Progenitor cell of endocrine pancreas (in vitro differentiated cells): ENCODE measurements at places on chromosomes 12 and 14. TPM values are rescaled to one million over a fixed set of nuclear protein-coding genes. Genes with fewer than 3 reads are reported as not detected.

DNA sequence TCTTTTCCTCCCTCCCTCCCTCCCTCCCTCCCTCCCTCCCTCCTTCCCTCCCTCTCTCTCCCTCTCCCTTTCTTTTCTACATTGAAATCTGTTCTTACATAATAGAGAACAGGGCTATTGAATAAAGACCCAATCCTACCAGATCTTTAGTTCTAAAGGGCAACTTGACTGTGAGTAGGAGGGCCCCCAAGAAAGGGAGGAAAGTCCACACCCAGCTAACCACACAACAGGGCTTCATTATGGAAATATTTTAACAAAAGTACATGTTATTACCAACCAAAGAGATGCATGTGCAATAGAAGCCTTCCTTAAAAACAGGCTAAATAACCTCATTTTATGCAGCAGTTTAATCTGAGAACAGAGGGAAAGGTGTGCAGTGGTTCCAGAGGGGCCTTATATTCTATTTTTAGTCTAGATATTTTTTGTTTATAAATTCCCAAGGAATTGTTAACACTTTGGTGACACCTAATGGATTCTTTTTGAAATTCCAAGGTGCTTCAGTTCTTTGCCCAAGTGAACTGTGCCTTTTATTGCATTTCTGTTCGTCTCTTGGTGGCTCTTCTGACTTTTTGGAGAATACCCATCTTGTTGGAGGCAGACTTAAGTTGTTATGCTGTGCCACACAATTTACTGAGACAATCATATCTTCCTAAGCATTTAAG is 63.0 kb downstream of the GNS start:
- DNase-seq: no peak

DNA sequence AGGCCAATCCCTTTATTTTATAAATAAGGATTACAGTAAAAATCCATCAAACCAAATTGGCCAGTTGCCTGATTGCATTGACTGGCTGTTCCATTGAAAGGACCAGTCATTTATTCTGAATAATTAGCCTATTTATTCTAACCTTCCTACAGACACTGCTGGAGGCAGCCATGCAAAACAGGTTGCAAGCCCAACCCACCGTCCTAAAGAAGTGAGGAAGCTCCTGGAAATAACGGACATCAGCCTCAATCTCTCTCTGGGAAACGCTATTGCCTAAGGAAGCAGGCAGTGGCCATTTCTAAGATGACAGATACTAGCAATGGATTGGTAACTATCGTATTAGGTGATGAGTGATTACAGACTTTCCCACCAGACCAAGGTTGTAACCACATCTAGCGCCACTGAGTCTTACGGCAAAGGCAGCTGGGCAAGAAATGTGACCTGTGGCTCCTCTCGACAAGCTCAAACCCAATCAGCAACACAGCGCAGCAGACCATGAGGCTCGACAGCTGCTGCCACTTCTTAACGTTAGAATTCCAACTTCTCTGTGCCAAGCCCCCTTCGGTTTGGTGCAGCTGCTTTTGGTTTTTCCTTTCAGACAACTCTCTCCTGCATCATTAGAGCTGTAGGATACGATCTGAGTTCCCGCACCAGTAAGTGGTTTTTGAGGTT is 134.2 kb downstream of the KCNK10 start:
- DNase-seq: no peak

DNA sequence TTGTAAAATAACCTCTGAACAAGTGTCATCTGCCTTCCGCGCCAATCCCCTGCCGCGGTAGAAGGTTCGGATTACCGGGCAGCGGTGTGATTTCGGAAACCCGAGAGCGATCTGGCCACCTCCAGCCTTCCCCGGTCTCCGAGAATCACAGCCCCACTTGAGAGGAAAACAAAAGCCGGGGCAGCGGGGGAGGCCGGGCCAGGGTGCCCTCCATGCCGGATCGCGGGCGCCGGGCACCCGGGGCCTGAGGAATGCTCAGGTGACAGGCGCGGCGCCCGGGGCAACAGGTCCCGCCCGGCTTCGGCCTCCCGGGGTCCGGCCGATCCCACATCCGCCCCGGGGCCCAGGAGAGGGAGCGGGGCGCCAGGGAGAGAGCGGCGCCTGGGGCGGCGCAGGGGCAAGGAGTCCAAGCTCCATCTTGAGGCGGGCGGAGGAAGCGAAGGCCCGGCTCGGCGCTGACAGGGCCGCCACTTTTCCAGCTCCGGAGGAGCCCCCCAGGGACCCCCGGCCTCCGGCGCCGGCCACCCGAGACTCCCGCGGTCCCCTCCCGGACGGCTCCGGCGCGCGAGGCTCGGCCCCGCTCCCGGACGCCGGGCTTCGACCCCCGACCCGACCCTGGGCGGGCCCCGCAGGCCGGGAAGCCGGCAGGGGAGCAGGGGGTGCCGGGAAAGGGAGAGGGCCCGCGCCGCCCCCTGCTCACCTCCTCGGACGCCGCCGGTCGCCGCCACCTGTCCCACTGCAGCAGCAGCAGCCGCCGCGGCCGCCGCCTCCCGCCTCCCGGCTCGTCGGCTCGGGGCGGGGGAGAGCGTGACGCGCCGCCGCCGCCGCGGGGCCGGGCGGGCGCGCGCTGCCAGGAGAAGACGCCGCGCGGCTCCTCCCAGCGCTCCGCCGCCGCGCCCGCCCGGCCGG is at the start of gene CLIP1:
CLIP1 (minus strand) TSS at position 849 of the 909 bp plus-strand sequence. CDS start 42,217 bp downstream, outside the sequence.
- peak; percentile 69 for DNase-seq

Gene GRIP1
- 40.4 and 41.3 TPM in 2 replicates for total RNA-seq

- DNase-seq: no peak
Observed at GRCh38 chr14:66140213-66140918, 345.8 kb upstream of the CCDC196 start.

Gene PEBP1
- 216 and 224 TPM in 2 replicates for total RNA-seq

Gene TMCC3
- 15.9 and 18.7 TPM in 2 replicates for total RNA-seq

GRCh38 chr12:15693228-15693911 is 95.8 kb downstream of the EPS8 start:
- no peak for DNase-seq

DNA sequence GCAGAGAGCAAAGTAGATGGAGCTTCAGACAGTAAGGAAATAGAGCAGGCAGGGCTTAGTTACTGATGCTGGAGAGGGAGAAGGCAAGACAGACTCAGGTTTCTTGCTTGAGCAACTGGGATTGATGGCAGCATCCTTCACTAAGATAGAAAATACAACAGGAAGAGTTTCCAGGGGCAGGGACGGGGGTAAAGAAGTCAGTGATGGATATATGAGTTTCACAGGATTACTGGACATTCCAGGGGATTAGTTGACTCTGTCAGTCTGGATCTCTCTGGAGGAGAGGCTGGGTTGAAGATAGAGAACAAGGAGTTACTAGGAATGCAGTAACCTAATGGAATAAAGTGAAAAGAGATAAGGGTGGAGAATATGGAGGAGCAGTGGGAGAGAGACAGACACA is 74.5 kb upstream of the ATF1 start:
- no peak for DNase-seq

Gene XRCC3
- 25.7 and 30.2 TPM in 2 replicates for total RNA-seq

DNA sequence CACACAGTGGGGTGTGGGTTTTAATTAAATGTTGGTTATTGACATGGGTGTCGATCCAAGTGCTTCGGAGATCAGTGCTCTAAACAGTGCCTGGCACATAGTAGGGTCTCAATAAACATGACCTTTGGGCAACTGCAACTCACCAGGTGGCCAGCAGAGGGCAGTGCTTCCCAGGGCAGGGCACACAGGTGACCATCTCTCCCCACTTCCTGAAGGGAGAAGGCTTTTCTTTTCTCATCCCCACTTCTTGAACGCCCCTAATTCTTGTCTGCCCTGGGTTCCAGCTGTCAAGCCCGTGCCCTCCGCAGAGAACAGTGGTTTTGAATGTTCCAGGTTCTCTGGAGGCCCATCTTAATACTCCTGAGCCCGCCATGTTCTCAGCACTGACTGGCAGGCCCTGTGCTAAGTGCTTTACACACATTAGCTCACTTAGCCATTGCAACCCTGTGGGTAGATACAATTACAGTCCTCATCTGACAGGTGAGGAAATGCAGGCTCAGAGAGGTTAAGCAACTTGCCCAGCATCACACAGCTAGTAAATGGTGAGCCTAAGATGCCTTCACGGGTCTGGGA is 16.3 kb downstream of the RAPGEF3 start:
- peak; percentile 39 for DNase-seq

- DNase-seq: no peak
Observed at GRCh38 chr12:54879150-54879549, 24.8 kb downstream of the MUCL1 start.

GRCh38 chr14:102646615-102647014 is 54.2 kb downstream of the RCOR1 start:
- DNase-seq: no peak

Gene C14orf180
- total RNA-seq: not detected in 2 replicates

Gene TAOK3
- total RNA-seq: 10.8 and 14.7 TPM in 2 replicates

DNA sequence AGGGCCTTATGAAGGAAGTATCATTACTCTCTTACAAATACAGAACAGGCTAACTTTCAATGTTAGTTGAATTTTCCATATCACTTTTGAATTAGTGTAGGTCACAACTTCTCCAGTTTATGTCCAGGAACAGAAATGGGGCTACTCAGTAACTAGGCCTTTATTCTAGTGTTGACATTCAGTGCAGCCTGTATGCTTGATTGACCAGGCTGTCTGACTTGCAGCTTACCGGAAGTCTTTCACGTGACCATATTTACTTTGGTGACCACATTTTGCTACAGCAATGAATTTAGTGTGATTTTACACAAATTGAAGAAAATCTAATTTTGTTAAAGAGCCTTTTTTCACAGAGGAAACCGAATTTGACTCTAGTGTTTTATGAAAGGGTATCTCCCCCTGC is 12.4 kb downstream of the MTERF2 start:
- no peak for DNase-seq

DNA sequence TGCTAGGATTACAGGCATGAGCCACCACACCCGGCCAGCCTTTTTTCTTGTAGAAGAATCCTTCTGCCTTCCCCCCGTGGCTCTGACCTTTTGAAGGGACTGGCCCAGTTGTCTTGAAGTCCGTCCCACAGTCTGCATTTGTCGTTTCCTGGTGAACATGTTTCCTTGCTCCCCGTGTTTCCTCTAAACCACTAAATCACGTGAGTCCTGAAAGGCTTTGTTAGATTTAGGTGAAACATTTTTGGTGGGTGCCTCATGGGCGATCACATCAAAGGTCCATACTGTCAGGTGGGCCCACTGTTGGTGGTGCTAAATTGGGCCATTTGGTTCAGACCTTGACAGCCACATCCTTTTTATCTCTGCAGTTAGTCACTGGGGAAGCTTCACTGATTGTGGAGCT is 26.3 kb downstream of the MLXIP start:
- no peak for DNase-seq

- DNase-seq: no peak
Observed at GRCh38 chr12:132397934-132398385, 68.6 kb upstream of the GALNT9 start.

- no peak for DNase-seq
Observed at GRCh38 chr12:29241821-29242591, 92.9 kb downstream of the FAR2 start.

Gene CIT
- total RNA-seq: 40.8 and 44.1 TPM in 2 replicates

GRCh38 chr12:243381-243780 is 19.3 kb downstream of the SLC6A13 start:
- DNase-seq: no peak

DNA sequence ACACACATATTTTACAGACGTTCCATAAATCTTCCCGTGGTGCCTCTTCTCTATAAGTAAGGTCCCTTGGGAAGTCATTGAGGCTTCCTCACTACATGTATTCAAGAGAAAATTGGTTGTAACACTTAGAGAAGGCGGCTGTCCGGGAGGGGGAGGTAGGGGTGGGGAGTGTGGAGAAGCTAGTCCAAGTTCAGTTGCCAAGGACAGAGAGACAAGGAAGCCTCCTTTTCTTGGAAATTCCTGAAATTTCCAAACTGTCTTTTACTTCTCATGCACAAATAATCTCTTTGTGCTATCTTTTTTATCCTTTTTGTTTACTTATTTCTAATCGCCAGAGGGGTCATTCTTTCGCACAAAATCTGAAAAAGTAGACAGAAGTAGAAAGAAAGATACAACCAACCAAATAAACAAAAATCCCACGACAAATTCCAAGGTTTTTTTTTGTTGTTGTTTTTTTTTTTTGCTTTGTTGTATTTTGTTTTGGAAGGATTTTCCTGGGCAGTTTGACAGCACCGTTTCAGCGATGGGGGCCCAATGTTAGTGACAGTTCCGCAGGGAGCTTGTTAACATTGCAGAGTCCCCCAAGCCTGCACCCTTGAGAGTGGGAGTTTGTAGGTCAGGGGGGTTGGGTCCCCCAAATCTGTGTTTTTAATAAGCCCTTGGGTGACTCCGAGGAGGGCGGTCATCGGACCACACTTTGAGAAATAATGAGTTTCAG is 45.2 kb downstream of the MAP1LC3B2 start:
- no peak for DNase-seq

GRCh38 chr12:14771651-14772137 is 31.6 kb downstream of the WBP11 start:
- DNase-seq: no peak

DNA sequence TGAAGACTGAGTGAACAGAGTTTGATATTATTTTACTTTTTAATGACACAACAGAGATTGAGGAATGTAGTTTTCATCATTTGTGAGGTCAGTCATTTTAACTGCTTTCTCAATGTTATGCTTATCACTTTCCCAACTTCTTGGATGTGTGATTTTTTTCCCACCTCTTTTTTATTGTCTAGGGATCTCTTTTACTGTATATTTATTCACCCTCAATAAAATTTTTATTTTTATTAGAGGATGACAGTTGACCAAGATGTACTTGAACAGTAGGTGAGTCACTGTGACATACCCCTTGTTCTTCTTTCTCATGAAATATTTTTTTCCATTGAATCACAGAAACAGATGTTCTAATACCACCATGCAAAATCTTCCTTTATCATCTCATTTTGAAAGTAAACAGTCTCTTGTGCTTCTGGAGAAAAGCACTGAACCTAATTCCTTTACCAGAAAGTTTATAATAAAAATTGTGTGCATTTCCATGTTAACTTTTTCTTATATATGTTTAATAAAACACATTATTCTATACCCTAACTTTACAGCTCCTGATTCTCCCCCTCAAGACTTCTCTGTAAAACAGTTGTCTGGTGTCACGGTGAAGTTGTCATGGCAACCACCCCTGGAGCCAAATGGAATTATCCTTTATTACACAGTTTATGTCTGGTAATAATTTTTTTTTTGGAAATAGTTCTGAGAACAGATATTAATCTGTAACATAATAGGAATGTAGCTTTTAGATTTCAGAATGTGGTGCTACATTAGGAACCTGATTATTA is 65.9 kb downstream of the PTPRQ start:
- no peak for DNase-seq

- no peak for DNase-seq
Observed at GRCh38 chr12:22855456-22855855, 230.5 kb downstream of the ETNK1 start.

DNA sequence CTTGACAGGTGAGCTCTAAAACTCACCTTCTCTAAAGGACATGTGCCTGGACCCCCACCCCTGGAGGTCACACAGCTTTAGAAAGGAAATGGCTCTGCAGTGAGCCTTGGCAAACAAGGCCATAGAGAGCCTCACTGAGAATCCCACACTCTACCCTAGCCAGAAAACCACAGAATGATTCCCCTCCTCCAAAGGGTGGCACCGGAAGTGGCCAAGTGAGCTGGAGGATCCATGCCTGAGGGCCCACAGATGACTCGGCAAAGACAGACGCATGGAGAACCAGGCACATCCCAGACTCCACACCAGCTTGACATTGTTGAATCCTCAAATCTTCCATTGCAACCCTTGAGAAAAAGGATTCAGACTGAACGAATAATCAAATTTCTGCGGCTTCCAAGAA is 54.2 kb upstream of the PTHLH start:
- DNase-seq: no peak
